D341Med (cell line): ENCODE measurements at places on chromosomes 4 and X.
A peak's percentile ranks its signal among the peaks of the same experiment; 100 is the strongest.

- DNase-seq: no peak
These were observed 10.7 kb upstream of the WDR17 start for GRCh38 chr4:176054942-176055341.

DNA sequence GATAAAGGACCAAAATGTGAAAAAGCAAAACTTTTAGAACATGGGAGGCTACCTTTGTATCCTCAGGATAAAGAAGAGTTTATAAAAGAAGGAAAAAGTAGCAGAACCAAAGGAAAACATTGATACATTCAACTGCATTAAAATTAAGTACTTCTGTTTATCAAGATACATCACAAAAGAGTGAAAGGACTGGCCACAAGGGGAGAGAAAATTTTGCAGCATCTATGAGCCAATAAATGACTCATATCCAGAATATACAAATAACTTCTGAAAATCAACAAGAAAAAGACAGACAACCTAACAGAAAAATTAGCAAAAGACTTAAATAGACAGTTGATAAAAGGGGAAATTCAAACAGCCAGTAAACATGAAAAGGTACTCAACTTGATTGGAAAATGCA is 177.1 kb downstream of the RBMX2 start:
- DNase-seq: no peak

- DNase-seq: no peak
These were observed 145.5 kb downstream of the FAM13A start for GRCh38 chr4:88911246-88912212.

DNA sequence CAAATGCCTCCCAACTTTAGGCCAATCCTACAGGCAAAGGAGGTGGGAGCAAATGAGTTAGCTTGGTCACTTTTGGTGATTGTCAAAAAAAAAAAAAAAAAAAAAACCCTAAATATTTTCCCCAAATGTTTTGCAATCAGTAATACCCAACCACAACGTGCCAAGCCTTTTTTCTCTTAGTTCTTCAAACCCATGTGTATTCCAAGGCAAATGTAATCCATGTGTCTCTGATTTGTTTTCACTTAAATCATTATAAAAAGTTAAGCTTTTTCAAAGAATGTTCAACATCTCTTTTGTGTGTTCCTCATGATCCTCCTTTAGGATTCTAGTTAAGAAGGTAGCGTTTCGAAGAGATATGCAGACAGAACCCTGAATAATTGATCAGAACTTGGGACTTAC is 328.4 kb downstream of the PAPSS1 start:
- no peak for DNase-seq

- no peak for DNase-seq
These were observed 24.7 kb downstream of the FGFRL1 start for GRCh38 chr4:1036095-1036494.

GRCh38 chr4:98383431-98384106 is 122.4 kb downstream of the RAP1GDS1 start:
- no peak for DNase-seq

- DNase-seq: peak; percentile 5
These were observed 460.3 kb downstream of the ZIC3 start for GRCh38 chrX:138026211-138026610.

DNA sequence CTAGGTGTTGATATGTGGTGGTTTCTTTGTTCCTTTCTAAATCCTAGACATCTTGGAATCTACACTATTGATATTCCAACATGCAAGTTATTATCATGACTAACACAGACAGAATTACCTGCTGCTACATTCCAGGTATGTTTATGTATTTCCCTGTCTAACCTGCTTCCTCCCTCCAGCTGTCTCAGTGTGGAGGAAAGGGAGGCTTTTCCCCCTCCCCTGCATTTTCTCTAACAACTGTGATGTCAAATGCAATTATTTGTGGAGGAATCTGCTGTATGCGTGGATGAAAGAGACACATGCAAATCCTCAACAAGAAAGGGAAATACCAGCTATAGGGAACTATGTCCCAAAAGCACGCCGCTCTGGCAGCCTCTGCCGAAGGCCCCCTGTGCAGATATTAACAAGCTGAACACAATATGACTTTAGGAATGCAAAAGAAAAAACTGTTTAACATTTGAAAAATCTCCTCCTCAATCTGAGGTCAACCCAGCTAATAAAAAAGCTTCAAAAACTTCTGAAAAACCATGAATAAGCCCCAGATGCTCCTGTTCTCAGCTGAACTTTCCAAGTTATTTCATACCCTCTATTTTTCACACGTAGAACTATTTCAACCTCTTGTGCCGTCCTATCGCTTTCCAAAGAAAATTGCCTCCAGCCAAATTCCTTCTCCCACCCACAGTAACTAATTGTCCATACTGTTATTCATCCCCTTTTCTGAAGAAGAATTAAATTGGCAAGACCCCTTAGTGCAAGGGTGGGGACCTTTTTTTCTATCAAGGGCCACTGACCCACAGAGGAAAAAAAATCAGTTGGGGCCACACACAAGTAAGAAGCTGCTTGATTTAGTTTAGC is 225.1 kb upstream of the GPC4 start:
- no peak for DNase-seq

GRCh38 chr4:37073226-37073840 is 171.2 kb upstream of the NWD2 start:
- no peak for DNase-seq

GRCh38 chr4:141711211-141711610 is 74.8 kb downstream of the IL15 start:
- DNase-seq: peak; percentile 47

GRCh38 chr4:7658341-7659204 is 223.8 kb upstream of the PSAPL1 start:
- no peak for DNase-seq

GRCh38 chr4:110034026-110034393 is 121.3 kb downstream of the EGF start:
- no peak for DNase-seq

DNA sequence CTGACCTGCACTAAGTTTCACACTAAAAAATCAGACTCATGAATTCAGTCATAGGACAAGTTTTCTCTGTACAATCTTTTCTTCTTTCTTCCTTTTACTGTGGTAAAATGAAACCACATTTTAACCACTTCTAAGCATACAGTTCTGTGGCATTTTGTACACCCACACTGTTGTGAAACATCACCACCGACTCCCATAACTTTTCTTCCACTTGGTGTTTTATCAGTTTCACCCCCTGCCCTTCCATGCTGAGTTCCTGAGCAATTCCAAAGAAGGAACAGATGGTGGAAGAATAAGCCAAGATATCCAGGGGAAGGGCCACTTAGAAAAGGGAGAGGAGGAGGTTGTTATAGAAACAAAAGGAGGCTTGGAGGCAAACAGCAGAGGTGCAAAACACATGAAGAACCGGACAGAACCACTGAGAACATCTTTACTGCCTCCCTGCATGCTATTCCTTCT is 22.6 kb downstream of the SLC25A4 start:
- DNase-seq: no peak

- no peak for DNase-seq
These were observed 590.0 kb downstream of the FSTL5 start for GRCh38 chr4:161573836-161574235.

- DNase-seq: peak; percentile 77
These were observed 12.4 kb upstream of the NFXL1 start for GRCh38 chr4:47926667-47927258.

DNA sequence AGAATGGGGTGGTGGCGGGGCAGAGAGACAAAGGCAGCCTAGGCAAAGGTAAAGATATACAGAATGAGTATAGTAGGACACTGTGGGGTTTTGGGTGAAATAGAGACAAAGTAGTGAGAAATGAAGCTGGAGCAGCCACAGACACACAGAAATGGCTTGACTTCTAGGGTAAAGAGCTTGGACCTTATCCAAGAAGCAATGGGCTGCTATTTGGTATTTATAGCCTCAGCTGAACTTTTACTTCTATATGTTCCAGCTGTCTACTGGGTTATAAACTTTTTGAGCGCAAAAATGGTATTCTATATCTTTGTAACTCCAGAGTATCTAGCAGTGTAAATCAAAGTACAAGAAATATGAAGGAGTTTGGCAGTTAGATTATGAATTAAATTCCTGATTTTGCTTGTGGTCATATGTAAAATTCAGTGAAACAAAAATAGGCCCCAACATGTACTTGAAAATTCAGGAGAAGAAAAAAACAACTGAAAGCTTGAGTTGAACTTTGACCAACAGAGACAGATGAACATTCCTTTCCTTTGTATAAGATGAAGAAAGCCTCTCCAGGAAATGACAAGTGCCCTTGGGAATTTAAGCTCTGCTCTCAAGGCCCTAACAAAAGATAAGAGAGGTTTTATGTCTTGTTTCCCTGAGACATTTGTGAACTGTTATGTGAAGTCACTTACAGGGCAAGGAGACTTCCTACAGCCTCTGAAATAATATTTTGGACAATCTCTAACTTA is 354.1 kb downstream of the CHIC1 start:
- no peak for DNase-seq

DNA sequence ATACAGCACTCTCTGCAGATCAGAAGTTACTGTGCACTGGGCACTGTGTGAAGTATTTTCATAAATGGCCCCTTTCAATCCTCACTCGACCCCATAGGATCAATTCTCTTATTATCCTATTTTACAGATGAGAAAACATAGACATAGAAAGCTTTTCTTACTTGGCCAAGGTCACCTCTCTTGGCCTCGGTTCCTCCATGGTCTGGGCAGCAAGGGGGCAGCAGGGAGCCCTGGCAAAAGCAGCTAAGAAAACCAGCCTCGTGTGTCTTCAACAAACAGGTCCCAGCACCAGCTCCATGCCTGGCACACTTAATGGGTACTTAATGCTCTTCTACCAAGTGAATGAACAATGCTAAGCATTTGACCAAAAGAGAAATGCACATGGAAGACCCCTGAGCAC is 34.4 kb downstream of the BST1 start:
- DNase-seq: no peak

GRCh38 chrX:13093529-13094140 is 49.2 kb upstream of the FAM9C start:
- DNase-seq: no peak

DNA sequence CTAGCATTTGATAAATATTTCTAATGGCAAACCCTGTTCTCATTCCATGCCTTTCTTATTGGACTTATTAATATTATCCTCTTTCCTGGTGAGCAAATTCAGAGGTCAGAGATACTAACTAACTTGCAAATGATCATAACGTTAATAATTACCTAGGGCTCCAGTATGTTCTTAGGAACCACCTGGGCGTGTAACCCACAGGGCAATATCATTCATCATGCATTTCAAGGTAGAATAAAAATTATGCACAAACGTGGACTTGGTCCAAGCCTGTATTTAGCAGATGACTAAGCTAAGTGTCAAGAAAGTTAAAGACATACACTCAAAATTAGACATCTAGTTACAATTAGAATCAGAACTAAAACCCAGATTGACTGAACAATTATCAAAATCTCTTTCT is 850.1 kb downstream of the TRIML1 start:
- no peak for DNase-seq

DNA sequence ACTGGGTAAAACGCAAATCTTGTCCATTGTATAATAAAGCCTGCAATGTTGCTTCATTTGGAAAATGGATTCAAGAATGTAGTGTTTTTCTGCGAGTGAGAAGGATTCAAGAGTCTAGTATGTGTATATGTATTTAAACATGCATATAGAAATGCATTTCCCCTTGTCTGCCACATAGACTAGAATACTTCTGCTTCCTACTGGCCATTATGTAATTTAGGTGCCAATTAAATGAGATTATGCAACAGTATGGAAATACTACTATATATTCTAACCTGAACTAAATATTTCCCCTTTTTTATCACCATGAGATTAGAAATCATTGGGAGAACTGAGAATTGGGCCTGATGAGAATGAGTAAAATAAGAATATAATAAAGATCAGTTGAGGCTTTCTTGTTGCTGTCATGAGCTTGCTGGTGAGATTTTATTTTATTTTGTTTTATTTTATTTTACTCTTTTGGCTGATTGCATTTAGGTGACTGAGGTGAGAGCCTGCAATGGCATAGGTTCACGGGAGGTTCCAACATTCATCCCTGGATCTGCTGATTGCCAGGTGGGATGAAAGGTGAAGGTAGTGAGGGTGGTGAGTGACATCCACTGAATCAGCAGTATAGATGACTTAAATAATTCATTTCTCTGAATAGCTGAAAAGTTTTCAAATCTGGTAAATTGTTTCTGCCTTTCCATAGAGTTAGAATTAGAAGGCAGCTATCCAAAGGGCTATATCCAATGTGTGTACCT is 95.6 kb upstream of the SLC4A4 start:
- DNase-seq: no peak

- DNase-seq: no peak
These were observed 32.3 kb downstream of the BBS12 start for GRCh38 chr4:122764821-122765215.

GRCh38 chr4:40608628-40609027 is 21.0 kb downstream of the RBM47 start:
- DNase-seq: no peak

- no peak for DNase-seq
These were observed 32.5 kb upstream of the ELF2 start for GRCh38 chr4:139209470-139210063.

DNA sequence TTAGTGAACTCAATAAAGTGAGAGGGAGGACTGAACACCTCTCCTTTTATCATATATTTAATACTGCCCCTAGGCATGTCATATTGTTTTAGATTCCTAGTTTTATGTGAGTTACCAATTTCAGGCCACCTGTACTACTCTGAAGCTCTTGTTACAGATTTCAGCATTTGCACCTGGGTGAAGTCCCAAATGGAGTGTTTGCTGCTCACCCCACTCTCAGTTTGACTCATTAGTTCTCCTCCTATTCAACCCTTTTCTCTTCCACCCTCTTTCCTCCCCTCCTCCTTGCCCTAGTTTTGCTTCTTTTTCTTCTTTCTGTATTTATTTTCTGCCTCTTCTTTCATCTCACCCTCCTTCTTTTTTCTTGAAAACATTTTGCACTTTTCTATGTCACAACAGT is 1852.2 kb upstream of the IGFBP7 start:
- no peak for DNase-seq

- no peak for DNase-seq
These were observed 17.8 kb downstream of the WDR1 start for GRCh38 chr4:10098780-10099160.

GRCh38 chr4:7285244-7286094 is 93.1 kb downstream of the SORCS2 start:
- peak; percentile 70 for DNase-seq

GRCh38 chrX:1252861-1253260 is 15.8 kb upstream of the CSF2RA start:
- DNase-seq: no peak

DNA sequence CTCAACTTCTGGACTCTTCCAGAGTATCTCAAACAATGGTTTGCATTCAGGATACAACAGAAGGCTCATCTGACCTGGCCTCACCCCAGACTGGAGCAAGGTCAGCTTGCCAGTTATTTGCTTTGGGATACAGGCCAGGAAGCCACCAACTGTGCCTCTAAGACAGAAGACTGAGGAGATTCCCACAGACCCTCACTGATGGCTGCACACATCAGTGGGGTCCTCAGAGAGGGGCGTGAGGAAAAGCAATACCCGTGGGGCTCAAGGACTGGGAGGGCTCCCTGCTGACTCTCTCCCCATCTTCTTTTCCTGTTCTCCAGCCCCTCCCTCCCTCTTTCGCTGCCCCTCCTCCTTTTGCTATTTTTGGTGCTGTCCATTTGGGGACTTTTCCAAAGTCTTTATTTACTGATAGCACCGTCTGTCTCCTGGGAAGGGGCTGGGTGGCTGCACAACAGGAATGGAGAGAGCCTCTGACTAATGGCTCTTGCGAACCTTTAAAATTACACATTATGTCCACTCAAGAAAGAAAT is 23.2 kb downstream of the RELL1 start:
- no peak for DNase-seq

- no peak for DNase-seq
These were observed 98.3 kb upstream of the GALNTL6 start for GRCh38 chr4:171714791-171715454.
